SJCRH30 (cell line): ENCODE measurements at places on chromosomes 3 and 15. TPM values are rescaled to one million over a fixed set of nuclear protein-coding genes. Genes with fewer than 3 reads are reported as not detected.

Gene ARGFX
- total RNA-seq: 1.1 and 1.2 TPM in 2 replicates

Gene ACKR4
- not detected in 2 replicates for total RNA-seq

Gene UCN2
- total RNA-seq: 0.14 TPM in 1 of 2 replicates, not detected in the other

Gene AADACL2
- total RNA-seq: not detected in 2 replicates

Gene MST1R
- total RNA-seq: not detected in 2 replicates

Gene GOLGA8S
- 0.02 TPM in 1 of 2 replicates, not detected in the other for total RNA-seq

Gene DNASE1L3
- not detected in 2 replicates for total RNA-seq

Gene CRYGS
- total RNA-seq: 0.56 and 0.87 TPM in 2 replicates

GRCh38 chr3:38207254-38208003, 42.1 kb downstream of the OXSR1 start:
- DNase-seq: no peak
- H3K4me1 ChIP-seq: no peaks in the 10 kb centered on the region
- no peaks in the 10 kb centered on the region; the same call in 1 of the 2 replicates for H3K36me3 ChIP-seq

DNA sequence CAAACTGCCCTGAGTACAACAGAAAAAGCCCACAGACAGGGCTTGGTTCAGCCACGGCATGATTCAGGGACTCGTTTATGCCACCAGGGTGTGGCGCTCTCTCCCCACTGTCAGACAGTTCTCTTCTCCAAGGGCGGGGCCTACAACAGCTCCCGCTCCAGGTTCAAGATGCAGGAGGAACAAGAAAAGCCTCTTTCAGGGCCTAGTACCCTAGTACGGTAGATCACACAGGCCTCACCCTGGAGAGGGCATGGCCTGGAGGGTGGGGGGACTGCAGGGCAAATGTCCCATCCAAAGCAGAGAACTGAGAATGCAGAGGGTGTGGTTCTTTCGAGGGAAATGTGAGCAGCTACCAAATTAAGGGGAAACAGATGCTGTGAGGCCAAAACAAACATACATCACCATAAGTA, 12.0 kb downstream of the MESD start:
- peak; percentile 44 for DNase-seq
- no peaks in the 10 kb centered on the region for H3K27me3 ChIP-seq
- no peaks in the 10 kb centered on the region for H3K4me1 ChIP-seq
- peaks cover 29% of the 10 kb centered on the region for H3K36me3 ChIP-seq
- H3K27ac ChIP-seq: no peak overlapping the region
- H3K4me3 ChIP-seq: no peak overlapping the region

DNA sequence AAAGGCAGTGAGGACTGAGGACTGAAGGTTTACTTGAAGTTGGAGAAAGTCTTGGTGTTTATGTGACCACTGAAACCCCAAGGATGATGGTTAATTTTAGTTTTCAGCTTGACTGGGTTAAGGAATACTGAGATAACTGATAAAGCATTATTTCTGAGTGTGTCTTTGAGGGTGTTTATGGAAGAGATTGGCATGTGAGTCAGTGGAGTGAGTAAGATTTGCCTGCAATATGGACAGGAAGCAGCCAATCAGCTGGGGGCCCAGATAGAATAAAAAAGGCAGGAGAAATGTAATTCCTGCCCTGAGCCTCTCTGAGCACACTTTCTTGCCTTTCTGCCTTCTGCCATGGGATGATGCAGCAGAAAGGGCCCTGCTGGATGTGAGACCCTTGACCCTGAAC, 92.4 kb downstream of the KBTBD8 start:
- no peak overlapping the region for H3K4me3 ChIP-seq
- no peaks in the 10 kb centered on the region for H3K36me3 ChIP-seq
- no peak for DNase-seq
- no peak overlapping the region for H3K27ac ChIP-seq
- H3K27me3 ChIP-seq: no peaks in the 10 kb centered on the region

GRCh38 chr3:172511783-172512762, 11.2 kb downstream of the TNFSF10 start:
- no peak overlapping the region for H3K27ac ChIP-seq
- no peak overlapping the region for H3K4me3 ChIP-seq
- H3K27me3 ChIP-seq: no peaks in the 10 kb centered on the region
- H3K36me3 ChIP-seq: no peaks in the 10 kb centered on the region
- DNase-seq: no peak
- H3K4me1 ChIP-seq: no peaks in the 10 kb centered on the region

DNA sequence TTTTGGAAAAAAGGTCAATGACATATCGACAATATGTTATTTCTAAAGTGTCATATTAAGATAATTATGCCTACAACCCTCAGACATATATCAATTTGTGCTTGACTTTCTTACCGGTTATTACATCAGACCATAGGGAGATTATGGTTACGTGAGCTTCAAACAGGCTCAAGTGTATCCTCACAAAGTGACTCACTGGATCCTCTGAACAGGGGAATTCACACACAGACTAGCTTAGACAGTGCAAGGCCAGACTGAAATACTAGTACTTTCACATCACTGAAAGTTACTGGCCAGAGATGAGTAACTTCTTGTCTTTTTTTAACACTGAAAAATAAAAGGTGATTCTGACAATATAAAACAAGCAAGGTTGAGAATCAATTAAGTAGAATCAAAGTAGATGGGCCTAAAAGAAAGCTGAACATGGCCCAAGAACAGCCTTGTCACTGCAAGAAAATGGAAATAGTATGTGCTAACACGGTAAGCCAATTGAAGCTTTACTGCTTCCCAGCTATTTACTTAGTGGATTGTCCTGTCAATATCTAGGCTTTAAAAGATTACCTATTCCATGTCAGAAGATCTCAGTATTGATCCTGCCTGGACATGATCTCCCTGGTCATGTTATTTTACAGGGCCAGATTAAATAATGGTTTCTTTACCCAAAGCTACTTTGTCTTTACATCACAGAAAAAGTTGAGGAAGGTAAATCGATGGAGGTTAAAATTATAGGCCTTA, 848.6 kb downstream of the ROBO1 start:
- H3K4me3 ChIP-seq: no peak overlapping the region
- H3K36me3 ChIP-seq: no peaks in the 10 kb centered on the region
- H3K27ac ChIP-seq: peak overlapping the region; percentile 7; the same call in 1 of the 2 replicates
- no peaks in the 10 kb centered on the region for H3K27me3 ChIP-seq

GRCh38 chr3:52204337-52205073, 6.5 kb downstream of the ALAS1 start:
- no peaks in the 10 kb centered on the region for H3K27me3 ChIP-seq
- H3K4me1 ChIP-seq: no peaks in the 10 kb centered on the region
- no peak overlapping the region for H3K27ac ChIP-seq
- no peak for DNase-seq
- peaks cover 92% of the 10 kb centered on the region for H3K36me3 ChIP-seq

DNA sequence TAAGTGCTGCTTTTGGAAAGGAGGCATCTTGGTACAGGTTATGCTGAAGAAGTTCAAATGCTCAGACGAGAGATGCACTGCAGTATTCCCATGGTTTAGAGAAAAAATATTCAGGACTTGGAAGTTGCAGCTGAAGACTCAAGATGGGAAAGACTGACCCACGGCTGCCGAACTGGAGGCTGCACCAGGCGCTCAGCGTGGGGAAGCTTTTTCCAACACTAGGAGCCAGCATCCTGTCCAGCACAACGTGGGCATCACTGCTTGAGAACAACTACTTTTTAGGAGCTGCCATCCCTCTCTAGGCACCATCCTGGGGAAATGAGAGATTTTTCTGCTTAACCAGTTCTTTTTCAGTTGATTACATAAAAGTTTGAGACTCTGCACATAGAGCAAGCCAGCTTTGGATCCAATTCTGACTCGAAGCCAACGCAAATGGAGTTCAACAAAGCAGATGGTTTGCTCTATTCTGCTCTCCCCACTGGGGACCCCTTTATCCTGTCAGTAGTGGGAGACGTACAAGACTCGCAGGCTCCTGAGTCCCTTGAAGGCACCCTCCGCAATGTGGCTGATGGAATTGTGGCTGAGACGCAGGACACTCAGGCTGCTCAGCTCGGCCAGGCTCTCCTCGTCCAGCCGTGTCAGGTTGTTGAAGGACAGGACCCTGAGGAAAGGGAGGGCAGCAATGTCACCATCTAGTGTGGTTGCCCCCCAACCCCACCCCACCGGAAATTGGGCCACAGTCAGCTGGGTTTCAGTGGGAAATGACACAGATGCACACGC, 93.8 kb downstream of the LRIG1 start:
- H3K36me3 ChIP-seq: no peaks in the 10 kb centered on the region
- H3K27ac ChIP-seq: no peak overlapping the region
- no peak for DNase-seq

- H3K4me3 ChIP-seq: no peak overlapping the region
- no peak overlapping the region for H3K27ac ChIP-seq
- no peaks in the 10 kb centered on the region for H3K27me3 ChIP-seq
- no peak for DNase-seq
- no peaks in the 10 kb centered on the region for H3K4me1 ChIP-seq
Observed at GRCh38 chr15:101549647-101550046, 60.1 kb upstream of the PCSK6 start.

DNA sequence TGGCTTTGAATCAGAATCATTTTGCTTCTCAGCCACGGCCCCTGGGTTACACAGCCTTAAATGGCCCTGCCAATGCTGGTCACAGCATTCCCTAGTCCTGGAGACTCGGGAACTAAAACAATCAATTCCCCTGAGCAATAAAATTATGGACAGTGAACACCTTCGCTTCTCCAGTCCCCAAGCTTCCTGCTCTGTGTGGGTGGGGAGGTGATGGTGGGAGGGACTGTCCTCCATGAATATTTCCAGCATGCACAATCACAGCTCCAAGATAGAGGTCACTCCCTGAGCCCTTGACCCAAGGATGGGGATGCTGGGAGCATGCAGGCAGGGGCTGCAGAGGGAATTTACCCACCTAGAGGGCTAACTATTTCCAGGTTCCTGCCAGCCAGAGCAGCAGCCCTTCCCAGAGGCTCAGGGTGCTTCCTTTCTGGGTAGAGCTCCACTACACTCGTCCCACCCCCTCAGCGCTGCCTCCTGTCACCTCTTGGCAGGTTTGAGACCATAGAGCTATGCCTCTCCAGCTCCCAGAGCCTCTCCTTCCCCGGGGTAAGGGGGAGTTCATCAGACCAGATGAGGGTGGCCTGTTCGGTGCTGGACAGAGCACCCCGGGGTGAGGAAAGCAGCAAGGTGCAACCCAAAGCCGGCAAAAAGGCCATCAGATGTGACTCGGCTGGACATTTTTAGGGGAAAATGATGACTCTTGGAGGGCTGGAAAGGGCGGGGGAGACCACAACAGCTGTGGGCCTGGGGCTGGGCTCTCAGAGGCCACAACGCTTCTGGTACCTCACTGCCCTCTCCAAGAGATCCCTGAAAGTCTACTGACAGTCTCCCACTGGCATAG, 14.5 kb upstream of the CCDC33 start:
- no peaks in the 10 kb centered on the region for H3K36me3 ChIP-seq
- H3K27me3 ChIP-seq: no peaks in the 10 kb centered on the region
- H3K4me3 ChIP-seq: peak overlapping the region; percentile 18
- H3K27ac ChIP-seq: peak overlapping the region; percentile 52
- DNase-seq: peak; percentile 75
- peaks cover 44% of the 10 kb centered on the region for H3K4me1 ChIP-seq

- peaks cover 7% of the 10 kb centered on the region; the same call in 1 of the 2 replicates for H3K36me3 ChIP-seq
- H3K27ac ChIP-seq: no peak overlapping the region
- no peaks in the 10 kb centered on the region for H3K27me3 ChIP-seq
- no peak for DNase-seq
Observed at GRCh38 chr15:50979041-50979440, 70.6 kb downstream of the AP4E1 start.

DNA sequence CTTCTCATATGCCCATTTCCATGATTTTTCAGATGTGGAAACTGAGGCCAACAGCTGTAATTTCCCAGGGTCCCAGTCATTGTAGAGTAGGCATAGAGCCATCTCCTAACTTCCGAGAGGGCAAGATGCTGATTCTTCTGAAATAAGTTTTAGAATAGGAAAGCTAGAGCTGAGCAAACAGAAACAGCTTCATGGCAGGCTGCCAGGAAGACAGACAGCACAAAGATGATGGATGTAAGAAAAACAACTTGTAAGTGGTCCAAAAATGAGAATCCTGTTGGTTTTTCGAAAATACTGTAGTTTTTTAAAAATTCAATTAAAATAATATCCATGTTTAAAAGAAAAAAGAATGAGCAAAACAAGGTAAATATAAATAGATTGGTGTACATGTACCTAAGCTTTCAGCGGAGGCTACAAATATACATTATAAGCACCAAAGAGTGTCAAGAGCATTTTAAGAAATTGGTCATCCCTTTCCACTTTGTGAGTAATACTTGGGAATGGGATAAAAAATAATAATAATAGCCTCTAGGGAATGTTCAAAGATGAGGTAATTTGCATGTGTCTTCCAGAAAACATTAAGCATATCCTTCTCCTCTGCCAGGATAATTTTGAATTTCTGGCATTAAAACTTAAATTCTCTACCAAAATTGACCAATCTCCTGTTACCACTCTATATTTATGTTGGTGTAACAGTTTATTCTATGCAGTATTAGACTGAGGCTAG, 406.6 kb downstream of the MECOM start:
- no peaks in the 10 kb centered on the region for H3K27me3 ChIP-seq
- no peaks in the 10 kb centered on the region for H3K36me3 ChIP-seq
- H3K4me3 ChIP-seq: no peak overlapping the region

- H3K4me3 ChIP-seq: no peak overlapping the region
- no peak overlapping the region for H3K27ac ChIP-seq
- H3K27me3 ChIP-seq: peaks cover 7% of the 10 kb centered on the region; the same call in 1 of the 2 replicates
- H3K36me3 ChIP-seq: no peaks in the 10 kb centered on the region
- no peak for DNase-seq
Observed at GRCh38 chr15:99911816-99912215, 178.6 kb upstream of the LYSMD4 start.

- H3K27me3 ChIP-seq: 0 out of 2 replicates have a peak, but pooled peaks cover 5% of the 10 kb centered on the region
- H3K4me1 ChIP-seq: no peaks in the 10 kb centered on the region
- H3K36me3 ChIP-seq: no peaks in the 10 kb centered on the region
- DNase-seq: peak; percentile 16
Observed at GRCh38 chr3:117016378-117016777, 306.8 kb downstream of the TUSC7 start.

GRCh38 chr3:181432992-181433391, 278.7 kb upstream of the SOX2 start:
- no peaks in the 10 kb centered on the region for H3K36me3 ChIP-seq
- no peak overlapping the region for H3K27ac ChIP-seq
- H3K4me3 ChIP-seq: no peak overlapping the region
- H3K27me3 ChIP-seq: no peaks in the 10 kb centered on the region

- H3K4me3 ChIP-seq: no peak overlapping the region
- no peaks in the 10 kb centered on the region for H3K27me3 ChIP-seq
- H3K36me3 ChIP-seq: no peaks in the 10 kb centered on the region
- peak overlapping the region; percentile 4; the same call in 1 of the 2 replicates for H3K27ac ChIP-seq
- peak; percentile 2 for DNase-seq
Observed at GRCh38 chr3:115194476-115194875, 47.4 kb upstream of the ZBTB20 start.

- H3K27me3 ChIP-seq: no peaks in the 10 kb centered on the region
- no peak overlapping the region for H3K4me3 ChIP-seq
- peaks cover 55% of the 10 kb centered on the region for H3K36me3 ChIP-seq
- no peak for DNase-seq
- H3K4me1 ChIP-seq: no peaks in the 10 kb centered on the region
- no peak overlapping the region for H3K27ac ChIP-seq
Observed at GRCh38 chr3:123952844-123953520, 8.0 kb downstream of the CCDC14 start.

GRCh38 chr15:51448622-51449399, 107.4 kb downstream of the GLDN start:
- no peak overlapping the region for H3K4me3 ChIP-seq
- no peak for DNase-seq
- no peaks in the 10 kb centered on the region for H3K27me3 ChIP-seq
- H3K36me3 ChIP-seq: 0 out of 2 replicates have a peak, but pooled peaks cover 3% of the 10 kb centered on the region

GRCh38 chr3:69012100-69012799, 1.2 kb downstream of the EOGT start:
- H3K4me1 ChIP-seq: 0 out of 2 replicates have a peak, but pooled peaks cover 5% of the 10 kb centered on the region
- peak overlapping the region; percentile 77 for H3K4me3 ChIP-seq
- H3K27me3 ChIP-seq: no peaks in the 10 kb centered on the region
- no peaks in the 10 kb centered on the region for H3K36me3 ChIP-seq
